ENCODE measurements at places on chromosomes 11 and 22.
A peak's percentile ranks its signal among the peaks of the same experiment; 100 is the strongest.

DNA sequence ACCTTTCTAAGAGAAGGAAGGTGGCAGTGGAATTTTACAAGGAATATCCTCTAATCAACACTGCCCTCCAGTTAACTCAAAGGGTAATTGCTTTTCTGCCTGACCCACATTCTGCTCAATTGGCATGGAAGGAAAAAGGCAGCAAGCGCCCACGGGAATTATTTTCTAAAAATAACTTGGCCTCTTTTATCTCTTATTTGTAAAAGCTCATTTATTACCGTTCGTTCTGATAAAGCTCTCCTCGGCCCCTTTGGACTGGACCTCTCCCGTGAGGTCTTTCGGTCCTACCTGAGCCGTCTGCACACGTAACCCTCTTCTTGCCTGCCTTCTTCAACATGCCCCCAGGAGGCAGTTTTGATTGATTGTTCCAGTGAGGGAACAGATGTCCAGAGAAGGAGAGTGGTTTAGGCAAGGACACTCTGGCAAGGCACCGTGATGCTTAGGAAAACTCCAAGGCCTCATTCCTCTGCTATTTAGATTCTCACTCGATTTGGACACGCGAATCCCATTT is 53.2 kb upstream of the CRTAM start:
- no peak for DNase-seq

GRCh38 chr11:61529537-61530225 is 21.1 kb downstream of the LRRC10B start:
- DNase-seq: no peak

DNA sequence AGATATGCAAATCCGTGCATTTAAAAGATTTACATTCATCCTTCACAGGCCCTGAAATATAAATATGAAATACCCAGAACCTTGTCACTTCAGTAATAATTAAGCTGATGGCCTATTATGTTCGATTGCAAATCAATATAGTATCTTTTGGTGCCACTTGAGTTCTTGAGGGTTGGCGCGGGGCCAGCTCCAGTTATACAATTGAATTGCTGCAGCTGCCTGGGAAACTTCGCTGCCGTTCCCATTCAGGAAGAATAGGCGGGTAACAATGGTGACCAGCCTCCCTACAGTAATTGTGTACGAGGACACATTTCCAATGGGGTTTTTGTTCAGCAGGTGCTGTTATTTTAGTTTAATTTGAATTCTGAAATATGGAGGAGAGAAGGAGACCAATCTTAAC is 451.2 kb downstream of the INSC start:
- DNase-seq: no peak

DNA sequence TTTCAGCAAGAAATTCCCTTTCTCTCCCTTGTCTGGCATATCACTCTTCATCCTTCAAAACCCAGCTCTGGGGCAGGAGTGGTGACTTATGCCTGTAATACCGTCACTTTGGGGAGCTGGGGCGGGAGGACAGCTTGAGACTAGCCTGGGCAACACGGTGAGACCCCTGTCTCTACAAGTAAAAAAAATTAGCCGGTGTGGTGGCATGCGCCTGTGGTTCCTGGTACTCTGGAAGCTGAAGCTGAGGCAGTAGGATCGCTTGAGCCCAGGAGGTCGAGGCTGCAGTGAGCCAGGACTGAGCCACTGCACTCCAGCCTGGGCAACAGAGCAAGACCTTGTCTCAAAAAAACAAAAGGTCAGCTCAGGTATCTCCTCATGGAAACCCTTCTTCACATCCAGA is 1.4 kb upstream of the RCE1 start:
- no peak for DNase-seq

DNA sequence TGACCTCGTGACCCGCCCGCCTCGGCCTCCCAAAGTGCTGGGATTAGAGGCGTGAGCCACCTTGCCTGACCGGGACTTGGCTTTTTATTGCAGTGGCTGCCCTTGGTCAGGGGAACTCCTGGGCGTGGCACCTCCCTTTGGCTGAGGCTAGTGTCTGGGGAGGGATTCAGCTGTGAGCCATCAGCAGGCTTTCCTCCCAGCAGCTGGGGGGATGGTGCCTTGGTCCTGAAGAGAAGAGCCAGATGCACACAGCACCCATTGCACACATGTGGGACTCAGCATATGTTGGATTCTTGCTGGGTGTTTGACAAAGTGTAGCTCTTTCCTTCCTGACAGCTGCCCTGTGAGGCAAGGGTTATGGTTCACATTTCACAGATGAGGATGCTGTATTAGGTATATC is 8.4 kb downstream of the CYTH4 start:
- DNase-seq: peak; percentile 87

DNA sequence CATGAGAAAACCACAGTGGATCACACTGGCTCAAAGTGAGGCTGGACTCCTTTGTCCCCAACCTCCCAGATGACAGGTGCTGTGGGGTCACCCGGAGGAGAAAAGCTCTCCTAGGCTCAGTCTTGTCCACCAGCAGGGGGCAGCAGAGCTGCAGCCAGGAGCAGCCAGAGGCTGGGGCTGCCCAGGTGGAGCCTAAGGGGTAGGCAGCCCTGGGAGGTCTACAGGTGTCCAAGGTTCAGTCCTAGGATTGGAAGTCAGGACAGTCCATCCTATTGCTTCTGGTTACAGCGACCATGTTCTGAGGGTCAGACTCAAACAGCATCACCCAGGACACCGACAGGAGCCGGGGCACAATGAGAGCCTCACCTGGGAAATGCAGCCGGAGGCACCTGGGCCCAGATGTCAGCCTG is 77.6 kb upstream of the IGLL5 start:
- peak; percentile 32 for DNase-seq

DNA sequence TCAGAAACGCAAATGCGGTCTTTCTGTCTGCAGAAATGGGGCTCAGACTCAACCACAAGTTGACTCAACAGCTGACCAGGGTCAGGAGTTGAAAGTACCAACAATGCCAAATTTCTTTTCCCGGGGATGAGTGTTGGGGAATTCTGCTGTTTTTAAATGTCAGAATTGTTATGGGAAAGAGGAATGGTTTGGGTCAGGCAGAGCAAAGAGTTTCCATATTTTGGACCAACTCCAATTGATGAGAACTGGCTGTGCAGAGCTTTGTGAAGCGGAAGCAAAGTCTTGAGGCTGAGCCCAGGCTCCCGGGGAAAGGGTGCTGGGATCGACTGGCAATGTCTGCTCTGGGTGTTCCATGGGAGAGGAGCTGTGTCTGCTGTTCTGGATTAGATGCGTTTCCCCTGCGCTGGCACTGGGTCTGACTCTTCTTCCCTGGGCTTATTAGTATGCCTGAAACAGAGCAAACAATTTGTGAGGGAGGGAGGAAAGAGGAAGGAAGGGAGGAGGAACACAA is 36.2 kb downstream of the TXN2 start:
- DNase-seq: peak; percentile 76

GRCh38 chr11:69087811-69088210 is 39.1 kb downstream of the TPCN2 start:
- no peak for DNase-seq

GRCh38 chr11:93075782-93076181 is 106.3 kb downstream of the MTNR1B start:
- no peak for DNase-seq

GRCh38 chr11:133833898-133834681 is 11.2 kb downstream of the SPATA19 start:
- DNase-seq: no peak

GRCh38 chr22:27100789-27101188 is 443.4 kb downstream of the MIAT start:
- DNase-seq: peak; percentile 80

- peak; percentile 24 for DNase-seq
Observed at GRCh38 chr11:22521226-22521625, 104.4 kb downstream of the FANCF start.

GRCh38 chr11:99241066-99241465 is 220.3 kb downstream of the CNTN5 start:
- DNase-seq: no peak

DNA sequence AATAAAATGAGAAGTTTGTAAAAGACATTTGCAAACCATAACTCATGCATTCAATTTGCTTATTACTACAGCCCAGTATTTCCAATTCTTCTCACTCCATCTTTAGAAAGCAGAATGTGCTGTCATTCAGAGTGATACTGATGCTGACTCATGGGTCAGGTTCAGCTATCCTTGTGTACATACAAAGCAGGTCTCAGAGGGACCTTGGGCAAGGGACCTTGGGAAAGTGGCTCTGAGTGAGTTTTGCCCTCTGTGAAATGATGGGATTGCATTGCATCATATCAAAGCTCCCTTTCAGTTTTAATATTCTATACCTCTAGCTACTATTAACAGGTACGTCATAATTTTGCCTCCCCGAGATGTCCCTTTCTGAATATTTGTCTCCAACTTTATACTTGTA is 848.7 kb downstream of the OPCML start:
- no peak for DNase-seq

GRCh38 chr11:129287920-129288319 is 87.7 kb upstream of the BARX2 start:
- no peak for DNase-seq

- DNase-seq: no peak
Observed at GRCh38 chr11:114586797-114587196, 8.8 kb downstream of the NXPE4 start.

- no peak for DNase-seq
Observed at GRCh38 chr11:8584082-8584481, 9.9 kb downstream of the STK33 start.

DNA sequence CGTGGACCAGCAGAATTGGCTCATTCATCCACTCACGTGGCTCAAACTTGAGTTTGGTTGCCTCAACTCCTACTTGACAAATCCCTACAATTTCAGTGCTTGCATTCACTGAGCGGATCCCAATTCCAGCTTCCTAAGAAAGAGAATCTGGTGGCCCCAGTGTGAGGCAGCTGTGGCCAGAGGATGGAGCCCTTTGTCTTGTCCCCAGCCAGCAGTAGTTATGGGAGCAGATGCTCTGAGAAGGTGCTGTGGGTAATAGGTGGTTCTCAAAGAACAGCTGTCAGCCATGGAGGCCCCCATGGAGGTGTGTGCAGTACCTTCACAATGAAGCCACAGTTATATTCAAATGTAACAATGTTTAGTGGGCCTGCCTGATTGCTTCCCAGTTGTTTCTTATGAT is 39.3 kb downstream of the KREMEN1 start:
- no peak for DNase-seq

GRCh38 chr11:35313066-35313759 is 106.1 kb downstream of the SLC1A2 start:
- no peak for DNase-seq

DNA sequence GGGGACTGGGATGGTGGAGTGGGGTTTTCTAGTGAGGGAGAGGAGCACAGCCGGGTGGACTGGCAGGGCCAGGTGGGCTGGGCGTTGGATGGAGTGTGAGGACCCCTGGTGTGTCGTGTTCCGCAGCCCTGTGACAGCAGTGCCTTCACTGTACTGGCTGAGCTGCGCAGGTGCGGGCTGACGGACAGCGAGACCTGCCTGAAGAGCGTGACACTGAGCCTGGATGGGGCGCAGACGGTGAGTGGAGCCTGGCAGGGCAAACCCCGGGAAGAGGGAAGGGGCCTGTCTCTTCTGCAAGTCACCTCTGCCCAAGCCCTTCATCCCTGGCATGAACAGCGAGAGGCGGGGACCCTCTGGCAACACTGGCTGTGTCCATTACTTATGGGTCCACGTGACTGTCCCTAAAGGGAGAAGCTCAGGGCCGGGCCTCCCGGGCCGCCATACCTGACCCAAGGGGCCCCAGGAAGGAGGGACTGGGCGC is 10.0 kb downstream of the MUC5AC start:
- no peak for DNase-seq

DNA sequence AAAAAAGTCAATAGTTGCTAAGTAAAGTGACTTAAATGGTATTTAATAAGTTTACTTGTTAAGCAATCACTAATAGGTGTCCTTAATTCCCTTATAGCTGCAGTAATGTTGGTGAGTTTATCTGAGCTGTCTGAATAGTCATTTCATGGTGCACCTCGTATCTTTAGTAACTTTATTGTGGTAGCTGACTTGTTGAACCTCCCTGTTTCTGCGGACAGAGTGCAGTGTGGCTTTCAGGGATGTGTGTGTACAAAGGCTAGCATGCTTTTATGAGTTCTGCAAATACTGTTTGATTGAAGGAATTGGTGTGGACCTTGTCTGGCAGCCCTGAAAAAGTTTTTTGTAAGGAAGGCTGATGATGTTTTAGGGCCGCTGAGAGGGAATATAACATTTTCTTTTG is 2.6 kb downstream of the ZNRF3 start:
- DNase-seq: no peak

DNA sequence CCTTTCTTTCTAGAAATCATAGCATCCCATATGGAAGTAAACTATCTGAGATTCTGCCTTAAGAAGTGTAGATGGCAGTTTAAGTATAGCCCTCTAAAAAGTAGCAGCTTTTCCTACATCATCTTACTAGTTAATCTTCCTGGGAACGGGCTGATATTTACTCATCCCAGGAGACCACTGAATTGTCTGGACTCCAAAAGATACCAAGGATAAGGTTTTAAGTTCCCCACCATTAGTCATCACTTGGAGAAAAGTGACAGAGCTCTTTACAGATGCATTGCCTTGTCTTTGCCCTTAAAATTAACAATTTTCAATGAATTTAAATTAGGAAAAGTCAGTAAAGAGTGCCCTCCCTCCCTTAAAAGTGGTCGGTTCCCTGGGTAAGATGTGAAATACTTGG is 129.5 kb downstream of the MAML2 start:
- peak; percentile 26 for DNase-seq

GRCh38 chr11:64712430-64713015 is 10.5 kb downstream of the NRXN2 start:
- no peak for DNase-seq

GRCh38 chr11:80136991-80137390 is 696.2 kb upstream of the TENM4 start:
- no peak for DNase-seq

DNA sequence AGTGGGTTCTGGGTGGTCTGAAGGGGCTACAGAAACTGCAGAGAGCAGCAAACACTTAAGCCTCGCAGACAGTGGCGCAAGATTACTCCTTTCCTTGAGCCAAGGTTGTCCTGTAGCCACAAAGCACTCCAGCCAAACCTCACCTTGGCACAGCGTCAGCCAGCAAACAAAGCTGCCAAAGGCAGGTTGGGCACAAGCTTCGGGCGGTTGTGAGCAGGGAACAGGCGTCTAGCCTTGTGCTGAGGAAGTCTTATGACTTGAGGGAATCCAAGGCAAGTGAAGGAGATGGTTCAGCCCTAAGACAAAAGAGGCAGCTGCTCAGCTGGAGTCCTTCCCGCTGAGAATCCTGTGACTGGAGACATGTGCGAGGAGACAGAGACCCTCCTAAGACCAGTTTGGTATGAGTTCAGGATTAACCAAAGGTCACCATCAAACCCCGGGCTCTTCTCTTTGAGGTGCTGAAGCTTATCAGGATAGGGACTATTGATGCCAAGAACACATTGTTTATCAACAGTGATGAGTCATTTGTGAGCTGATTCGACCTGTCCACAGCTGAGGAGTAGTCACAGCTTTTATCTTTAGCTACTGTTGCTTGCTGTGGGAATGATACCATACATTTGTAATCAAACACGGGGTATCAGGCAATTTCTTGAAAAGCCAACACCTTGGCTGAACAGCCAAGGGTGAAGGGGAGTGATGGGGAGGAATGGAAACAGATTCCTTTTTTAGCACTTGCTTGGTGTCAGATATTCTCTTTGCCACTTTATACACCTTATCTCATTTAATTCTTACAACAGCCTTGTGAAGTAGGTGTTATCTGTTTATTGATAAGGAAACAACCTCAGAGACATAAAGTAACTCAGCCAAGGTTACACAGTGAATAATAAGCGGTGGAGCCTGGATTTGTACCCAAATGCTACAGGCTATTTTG is 4.6 kb downstream of the ADM start:
- peak; percentile 67 for DNase-seq

GRCh38 chr11:62153087-62153395 is 29.2 kb downstream of the INCENP start:
- DNase-seq: no peak

- DNase-seq: no peak
Observed at GRCh38 chr11:64814712-64815187, 4.4 kb upstream of the MEN1 start.

- no peak for DNase-seq
Observed at GRCh38 chr11:1923201-1923956, 3.9 kb downstream of the TNNT3 start.
